ENCODE measurements at places on chromosomes 11 and 22.

DNA sequence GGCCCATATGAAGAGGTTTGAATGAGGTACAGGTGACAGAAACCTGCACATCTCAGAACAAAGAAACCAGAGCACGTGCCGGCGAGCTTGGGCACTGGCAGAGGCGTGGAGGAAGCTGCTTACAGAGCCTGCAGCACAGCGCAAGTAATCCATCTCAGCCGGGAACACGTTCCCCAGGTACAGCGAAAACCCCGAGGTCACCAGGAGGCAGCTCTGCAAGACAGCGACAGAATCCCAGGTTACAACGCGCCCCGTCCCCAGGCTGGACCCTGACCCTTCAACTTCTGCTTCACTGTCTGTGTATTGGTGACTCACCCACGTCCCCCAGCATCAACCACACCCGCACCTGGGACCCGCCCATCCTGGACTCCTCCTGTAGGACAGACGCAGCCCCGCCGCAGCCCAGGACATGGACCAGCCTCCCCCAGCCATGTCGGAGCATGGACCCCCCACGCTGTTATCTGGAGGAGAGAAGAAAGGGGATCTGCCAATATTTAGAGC is 2.2 kb downstream of the MLC1 start:
- DNase-seq: no peak

GRCh38 chr11:108203075-108203474 is 19.4 kb downstream of the NPAT start:
- DNase-seq: no peak

DNA sequence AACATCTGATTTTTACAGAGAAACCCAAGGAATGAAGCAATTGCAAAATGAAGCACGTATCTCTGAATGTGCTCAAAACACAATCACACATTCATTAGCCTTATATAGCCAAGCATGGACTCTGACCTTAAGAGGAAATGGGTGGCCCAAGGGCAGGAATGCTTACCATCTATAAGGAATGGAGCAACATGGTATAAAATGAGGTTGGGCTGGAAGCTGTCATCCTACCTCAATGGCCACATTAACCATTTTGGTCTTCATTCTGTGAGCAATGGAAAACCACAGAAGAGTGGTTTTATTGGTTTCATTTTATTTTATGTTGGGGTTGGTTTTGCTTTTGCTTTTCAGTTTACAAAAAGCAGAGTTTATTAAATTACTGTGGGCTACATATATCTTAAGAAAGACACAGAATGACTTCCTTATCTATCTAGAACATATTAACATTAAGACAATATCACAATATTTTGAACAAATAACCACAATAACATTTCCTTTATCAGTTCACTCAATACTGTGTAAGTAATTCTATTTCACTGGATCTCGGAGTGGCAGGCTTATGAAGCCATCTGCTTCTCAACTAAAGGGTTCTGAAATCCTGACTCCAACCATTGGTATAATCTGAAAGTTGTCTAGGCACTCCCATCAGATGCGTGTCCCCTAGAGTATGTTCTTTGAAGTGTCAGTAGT is 10.8 kb upstream of the MS4A13 start:
- no peak for DNase-seq

DNA sequence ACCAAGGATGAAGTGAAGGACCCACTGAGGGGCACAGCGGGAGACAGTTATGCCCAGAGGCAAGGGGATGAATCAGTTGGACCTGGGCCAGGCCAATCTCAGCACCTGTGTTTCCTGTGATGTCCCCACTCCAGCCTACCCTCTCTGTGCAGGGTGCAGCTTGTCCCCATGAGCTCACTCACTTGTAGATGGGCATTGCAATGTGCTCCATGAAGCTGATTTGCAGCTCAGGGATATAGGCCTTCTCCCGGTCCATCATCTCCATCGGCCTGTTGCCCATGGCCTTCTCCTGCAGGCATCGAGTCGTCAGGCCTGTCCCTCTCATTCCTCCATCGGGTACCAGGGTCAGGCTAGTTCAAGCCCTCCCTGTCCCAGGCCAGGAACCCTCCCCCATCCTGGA is 96.2 kb downstream of the PDE2A start:
- DNase-seq: no peak

DNA sequence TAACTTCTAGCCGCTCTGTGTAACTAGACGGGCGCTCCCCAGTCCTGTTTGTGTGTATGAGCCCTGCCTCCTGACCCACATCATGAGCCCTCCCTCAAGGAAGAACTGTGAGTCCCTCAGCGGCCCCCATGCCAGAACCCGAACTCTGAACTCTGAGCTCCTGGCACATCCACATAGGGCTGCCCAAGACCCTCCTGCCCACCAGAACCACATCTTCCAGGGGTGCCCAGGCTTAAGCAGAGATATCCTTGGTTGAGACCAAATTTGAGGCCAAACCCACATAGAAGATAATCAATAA is 3.0 kb downstream of the TRIM29 start:
- DNase-seq: no peak

DNA sequence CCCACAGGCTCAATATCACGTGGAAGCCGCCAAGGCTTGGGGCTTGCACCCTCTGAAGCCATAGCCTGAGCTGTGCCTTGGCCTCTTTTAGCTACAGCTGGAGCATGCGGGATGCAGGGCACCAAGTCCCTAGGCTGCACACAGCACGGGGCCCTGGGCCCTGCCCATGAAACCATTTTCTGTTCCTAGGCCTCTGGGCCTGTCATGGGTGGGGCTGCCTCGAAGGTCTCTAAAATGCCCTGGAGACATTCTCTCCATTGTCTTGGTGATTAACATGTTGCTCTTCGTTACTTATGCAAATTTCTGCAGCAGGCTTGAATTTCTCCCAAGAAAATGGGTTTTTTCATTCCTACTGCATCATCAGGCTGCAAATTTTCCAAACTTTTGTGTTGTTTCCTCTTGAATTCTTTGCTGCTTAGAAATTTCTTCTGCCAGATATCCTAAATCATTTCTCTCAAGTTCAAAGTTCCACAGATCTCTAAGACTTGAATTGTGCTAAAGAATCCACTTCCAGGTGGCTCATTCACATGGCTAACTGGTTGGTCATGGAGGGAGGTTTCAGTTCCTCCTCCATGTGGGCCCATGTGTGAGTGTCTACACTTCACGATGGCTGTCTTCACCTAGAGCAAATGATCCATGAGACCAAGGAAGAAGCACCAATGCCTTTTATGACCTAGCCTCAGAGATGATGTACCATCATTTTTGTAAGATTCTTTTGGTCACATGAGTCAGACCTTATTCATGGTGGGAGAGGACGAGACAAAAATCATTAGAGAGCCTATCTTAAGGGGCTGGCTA is 7.4 kb upstream of the CREBZF start:
- no peak for DNase-seq

DNA sequence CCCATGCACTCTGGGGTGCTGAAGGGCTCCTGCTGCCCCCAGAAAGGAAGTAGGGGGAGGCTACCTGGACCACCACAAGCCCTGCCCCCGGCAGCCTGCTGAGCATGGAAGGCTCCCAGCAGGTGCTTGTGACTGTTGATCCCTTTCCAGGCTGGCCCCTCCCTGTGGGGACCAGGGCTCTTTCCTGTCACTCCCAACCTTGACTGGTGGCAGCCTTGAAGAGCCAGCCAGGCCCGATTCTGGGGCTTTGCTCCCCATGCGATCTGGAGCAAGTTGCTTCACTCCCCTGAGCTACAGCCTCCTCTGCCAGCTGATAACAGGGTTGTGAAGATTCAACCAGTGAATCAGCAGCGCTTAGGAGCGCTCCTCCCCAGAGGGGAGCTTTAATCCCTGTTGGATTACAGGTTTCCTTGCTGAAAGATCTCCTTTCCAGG is 4.6 kb upstream of the CST6 start:
- DNase-seq: no peak

GRCh38 chr11:115060840-115061239 is 382.5 kb downstream of the NXPE2 start:
- no peak for DNase-seq

- DNase-seq: no peak
Measured at GRCh38 chr22:40726514-40726913, 47.2 kb downstream of the MCHR1 start.

GRCh38 chr11:107859459-107860239 is 1.1 kb upstream of the SLC35F2 start:
- DNase-seq: no peak

DNA sequence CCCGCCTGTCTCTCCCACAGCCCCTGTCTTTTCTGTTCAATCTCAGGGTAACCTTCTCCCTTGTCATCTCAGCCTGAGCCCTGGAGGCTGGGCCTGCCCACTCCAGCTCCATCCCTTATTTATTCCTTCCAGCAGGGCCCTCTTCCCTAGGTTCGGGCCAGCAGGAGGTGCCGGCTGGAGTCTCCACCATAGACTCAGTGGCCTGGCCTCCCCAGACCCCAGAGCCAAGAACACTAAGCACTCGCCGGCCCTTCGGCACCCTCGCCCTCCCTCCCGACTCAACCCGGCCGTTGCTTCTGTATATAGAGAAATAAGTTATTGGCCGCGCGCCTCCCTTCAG is 1.4 kb upstream of the RAB1B start:
- no peak for DNase-seq

DNA sequence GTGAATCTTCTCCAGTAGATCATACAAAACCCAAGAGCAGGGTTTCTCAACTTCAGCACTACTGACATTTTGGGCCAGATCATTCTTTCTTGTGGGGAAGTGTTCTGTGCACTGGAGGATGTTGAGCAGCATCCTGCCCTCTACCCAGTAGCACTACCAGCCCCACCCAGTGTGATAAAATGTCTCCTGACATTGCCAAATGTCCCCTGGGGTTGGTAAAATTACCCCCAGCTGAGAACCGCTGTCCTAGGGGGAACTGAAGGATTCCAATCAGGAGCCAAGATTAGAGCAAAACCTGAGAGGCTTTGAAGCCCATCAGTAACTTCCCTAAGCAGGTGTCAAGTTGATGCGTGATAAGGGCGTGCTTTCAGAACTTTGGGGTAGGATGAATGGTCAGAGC is 61.4 kb upstream of the YWHAH start:
- DNase-seq: no peak

GRCh38 chr11:84634309-84634708 is 992.8 kb downstream of the DLG2 start:
- DNase-seq: no peak

DNA sequence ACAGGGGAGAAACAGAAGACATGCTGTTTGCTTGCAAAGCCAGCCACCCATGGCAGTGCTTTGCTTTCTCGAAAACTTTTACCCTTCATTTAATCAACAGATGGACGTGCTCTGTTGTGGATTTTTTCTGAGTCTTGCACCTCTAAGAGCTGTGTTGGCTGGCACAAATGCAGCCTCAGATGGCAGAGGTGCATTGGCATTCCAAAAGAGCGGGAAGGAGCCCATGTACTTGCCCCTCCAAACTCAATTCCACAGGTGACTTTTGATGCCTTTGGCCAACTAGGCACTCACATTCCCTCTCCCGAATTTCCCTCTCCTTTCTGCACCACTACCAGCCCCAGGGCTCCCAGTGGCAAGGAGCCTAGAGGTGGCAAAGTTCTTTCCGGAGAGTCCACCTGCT is 1.2 kb downstream of the KIRREL3 start:
- DNase-seq: no peak

DNA sequence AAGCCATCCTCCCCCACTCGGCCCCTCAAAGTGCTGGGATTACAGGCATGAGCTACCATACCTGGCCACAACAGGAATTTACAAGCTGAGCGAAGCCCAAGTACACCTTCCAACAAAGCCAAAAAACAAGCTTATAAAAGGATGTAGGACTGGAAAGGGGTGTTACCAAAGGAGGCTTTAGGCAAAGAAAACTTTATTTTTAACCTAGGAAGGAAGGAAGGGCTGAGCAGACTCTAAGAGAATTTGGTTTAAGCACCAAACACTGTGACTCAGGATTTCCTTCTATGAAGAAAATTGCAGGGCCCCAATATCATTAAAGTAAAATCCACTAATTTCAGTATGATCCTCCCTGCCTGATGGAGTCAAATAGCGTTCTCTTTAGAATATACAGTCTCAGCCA is 12.1 kb downstream of the DENND5A start:
- DNase-seq: no peak

DNA sequence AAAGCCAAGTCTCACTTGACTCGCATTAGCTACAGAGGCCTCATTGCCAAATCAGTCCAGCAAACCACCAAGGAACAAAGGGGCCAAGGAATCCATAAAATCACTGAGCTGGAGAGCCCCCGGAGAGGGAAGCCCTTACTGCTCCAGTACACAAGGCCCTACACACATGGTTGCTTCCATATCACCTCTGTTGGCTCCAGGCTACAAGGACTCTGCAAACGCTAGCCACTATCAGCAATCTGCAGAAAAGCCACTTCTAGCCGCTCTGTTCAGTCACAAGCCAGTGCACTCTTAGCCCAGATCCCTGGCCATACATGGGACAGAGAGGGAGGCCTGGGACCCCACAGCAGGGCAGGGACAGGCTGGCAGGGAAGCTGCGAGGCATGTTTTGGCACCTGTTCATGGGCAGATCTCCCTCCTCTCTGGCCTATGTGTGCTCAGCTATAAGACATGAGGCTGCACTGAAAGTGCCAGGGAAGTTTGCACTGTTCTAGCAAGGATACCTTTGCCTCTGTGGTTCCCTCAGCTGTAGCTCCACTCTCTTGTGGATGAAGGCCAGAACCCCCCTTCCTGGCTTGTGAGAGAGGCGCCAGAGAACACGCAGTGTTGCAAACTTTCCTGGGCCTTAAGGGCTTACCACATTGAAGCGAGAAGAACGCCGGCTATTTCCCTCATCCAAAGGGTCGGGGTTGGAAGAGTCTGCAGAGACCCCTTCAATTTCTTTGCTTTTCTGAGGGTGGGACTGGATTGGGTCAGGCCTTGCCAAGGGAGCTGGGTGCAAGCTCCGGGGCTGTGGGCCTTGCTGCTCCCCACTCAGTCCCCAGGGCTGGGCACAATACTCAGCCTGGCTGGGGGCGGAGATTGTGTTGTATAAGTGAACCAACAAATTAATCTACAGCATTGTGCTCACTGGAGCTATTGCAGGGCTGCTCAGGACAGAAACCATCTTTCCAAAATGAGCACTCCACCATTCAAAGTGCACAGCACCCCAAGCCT is 108.7 kb upstream of the PITPNB start:
- no peak for DNase-seq

DNA sequence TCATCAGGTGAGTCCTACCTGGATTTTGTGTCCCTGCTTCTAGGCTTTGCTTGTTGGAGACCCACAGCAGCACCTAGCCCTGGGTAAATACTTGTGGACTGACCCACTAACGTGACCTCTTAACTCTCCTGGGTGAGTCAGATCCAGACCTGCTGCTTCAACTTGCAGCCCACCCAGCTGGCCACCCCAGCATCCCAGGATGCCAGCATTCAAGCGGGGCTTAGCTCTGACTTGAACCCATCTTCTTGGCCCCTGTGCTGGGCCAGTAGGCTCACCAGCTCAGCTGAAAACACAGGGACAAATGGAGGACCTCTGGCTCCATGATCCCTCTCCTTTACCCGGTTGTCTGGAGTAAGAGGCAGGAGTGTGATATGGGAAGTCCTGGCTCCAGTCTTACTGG is 33.5 kb downstream of the PARVG start:
- no peak for DNase-seq

DNA sequence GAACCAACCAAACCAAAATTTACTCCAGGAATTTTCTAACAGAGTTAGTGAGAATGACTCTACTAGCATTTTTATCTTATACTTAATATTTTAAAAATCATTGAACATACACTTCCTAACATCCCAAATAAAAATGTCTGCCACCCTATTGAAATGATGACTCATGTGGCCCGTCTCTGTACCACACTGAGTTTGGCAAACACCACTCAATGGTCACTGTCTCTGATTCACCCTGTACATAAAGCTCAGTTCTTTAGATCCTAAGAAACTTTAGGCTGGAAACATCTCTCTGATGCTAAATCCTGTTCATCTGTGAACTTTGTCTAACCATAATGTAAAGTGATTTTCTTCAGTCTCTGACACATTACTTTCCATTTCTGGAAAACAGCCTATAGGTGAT is 182.0 kb downstream of the CWF19L2 start:
- DNase-seq: no peak
